NCI-H2029 (cell line): ENCODE measurements at places on chromosomes 13 and 19.

DNA sequence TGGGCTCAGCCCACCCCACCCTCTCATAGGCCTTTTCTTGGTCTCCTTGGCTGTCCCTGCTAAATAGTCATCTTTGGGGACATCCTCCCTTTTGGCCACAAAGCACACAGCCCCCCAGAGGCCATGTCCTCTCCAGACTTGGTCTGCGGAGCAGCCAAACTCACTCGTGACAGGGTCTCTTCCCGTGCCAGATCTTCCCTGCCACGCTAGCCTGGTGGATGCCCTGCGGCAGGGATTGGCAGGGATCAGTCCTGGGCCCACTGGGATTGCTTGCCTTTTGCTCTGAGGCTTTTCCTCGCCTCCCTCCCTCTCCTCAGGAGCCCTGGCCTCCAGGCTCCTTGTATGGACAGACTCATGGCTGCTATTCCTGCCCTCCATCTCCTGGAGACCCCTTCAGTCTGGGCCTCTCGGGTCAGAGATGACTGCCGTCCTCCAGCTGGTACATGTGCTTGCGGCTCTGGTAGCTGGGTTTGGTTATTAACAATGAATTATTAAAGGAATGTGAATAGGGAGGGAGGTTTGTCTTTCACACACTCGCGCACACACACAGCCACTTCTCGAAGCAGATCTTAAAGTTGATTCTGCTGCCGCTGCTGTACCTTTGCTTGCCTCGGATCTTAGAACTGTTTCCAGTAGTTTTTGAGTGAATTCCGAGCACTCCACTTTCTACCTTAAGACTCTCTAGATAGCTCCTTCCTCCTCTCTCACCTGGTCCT, 45.1 kb downstream of the NFIX start:
- DNase-seq = no peak

DNA sequence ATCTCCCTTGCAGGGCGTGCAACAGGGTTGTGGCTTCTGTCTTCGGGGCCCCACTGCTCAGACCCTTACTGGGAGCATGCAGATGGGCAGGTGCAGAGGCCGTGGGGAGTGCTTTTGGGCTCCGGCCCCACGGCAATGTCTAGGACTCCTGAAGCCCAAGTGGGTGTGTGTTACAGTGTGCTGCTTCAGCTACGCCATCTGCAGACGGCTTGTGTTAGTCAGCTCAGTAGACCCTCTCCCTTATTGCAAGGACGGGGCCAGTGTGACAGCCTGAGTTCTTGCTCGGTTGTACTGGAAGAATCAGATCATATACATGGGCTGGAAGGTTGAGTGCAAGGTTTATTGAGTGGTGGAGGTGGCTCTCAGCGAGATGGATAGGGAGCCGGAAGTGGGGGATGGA, 39.3 kb downstream of the DNAJC3 start:
- DNase-seq = no peak

GRCh38 chr13:40132249-40132648, 476.8 kb downstream of the COG6 start:
- no peak for DNase-seq

GRCh38 chr19:51456541-51457290, 1.5 kb downstream of the SIGLEC8 start:
- DNase-seq = no peak

DNA sequence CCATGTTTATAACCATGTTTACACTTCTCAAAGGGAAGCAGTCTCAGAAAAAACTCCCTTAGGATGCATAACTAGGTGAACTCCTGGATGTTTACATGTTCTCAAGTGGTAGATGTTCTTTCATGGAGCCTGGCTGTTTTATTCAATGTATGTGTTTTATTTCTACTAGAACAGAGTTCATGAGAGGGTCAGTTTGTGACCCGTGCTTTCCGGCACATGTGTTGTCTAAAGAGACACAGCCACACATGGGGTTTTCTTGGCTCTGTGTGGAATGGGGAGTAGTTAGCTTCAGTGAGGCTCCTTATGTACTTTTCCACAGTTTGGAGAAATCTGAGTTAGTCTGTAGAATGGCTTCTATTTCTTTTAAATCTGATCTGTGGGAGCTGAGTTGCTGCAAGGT, 60.9 kb downstream of the ATP8A2 start:
- DNase-seq = no peak

DNA sequence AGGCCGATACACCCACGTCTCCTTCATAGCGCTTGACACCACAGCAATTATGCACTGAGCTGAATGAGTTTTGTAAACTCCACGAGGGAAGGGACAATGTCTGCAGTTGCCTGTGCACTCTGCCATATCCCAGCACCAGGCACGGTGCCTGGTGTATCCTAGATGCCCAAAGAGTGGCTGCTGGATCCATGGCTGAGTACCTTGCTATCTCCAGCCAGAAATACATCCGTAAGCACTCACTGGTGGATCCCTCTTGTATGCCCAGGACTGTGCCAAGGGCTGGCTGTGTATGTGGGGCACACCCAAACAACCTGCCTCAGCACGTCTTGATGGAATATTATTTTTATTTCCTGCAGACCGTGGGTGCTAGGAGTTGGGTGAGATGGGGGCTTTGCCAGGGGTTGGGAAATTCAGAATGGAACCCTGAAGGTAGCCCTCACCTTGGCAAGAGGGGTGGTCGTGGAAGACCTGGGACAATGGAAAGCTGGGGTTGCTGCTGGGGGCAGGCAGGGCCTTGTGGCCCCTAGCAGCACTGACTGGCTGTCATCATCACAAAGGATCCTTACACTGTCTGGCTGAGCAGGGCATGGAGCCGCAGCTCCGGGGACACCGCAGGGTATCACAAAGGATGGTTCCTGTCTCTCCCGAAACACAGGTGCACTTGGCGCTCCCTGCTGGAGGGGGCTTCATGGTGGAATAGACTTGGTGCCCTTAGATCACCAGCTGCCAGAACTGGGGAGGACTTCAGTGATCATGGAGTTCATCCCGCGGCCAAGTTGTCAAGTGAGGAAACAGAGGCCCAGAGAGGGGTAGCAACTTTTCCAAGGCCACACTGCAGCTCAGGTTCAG, 131.3 kb downstream of the URI1 start:
- no peak for DNase-seq

GRCh38 chr13:73879346-73880015, 254.7 kb downstream of the KLF12 start:
- DNase-seq = no peak

- no peak for DNase-seq
Measured at GRCh38 chr13:39641645-39642044, 13.8 kb upstream of the COG6 start.

GRCh38 chr19:44746616-44746945, 1.9 kb upstream of the BCL3 start:
- DNase-seq = no peak

DNA sequence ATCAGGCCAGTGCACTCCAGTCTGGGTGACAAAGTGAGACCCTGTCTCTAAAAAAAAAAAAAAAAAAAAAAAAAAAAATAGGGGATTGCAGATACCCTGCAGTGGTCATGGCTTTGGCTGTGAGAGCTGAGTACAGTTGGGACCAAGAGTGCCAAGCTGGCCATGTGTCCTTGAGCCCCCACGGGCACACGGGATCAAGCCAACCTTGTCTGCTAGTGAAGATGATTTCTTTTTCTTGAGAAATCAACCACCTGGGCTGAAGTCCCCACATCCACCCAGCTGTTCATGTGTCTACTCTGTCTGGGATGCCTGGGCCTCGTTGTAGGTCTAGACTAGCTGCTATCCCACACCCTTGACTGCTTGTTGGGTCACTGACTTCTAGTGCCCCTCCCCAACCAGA, 34.0 kb downstream of the CERS4 start:
- no peak for DNase-seq

- no peak for DNase-seq
Measured at GRCh38 chr13:27053210-27053884, 118.3 kb downstream of the USP12 start.

DNA sequence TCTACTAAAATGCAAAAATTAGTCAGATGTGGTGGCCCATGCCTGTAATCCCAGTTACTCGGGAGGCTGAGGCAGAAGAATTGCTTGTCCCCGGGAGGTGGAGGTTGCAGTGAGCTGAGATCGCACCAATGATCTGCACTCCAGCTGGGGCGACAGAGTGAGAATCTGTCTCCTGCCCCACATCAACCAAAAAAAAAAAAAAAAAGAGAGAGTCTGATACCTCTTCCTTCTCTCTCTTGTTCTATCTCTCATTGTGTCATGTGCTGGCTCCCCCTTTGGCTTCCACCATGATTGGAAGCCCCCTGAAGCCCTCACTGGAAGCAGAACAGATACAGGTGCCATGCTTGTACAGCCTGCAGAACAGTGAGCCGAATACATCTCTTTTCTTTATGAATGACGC, 20.4 kb downstream of the CLEC11A start:
- DNase-seq = no peak

DNA sequence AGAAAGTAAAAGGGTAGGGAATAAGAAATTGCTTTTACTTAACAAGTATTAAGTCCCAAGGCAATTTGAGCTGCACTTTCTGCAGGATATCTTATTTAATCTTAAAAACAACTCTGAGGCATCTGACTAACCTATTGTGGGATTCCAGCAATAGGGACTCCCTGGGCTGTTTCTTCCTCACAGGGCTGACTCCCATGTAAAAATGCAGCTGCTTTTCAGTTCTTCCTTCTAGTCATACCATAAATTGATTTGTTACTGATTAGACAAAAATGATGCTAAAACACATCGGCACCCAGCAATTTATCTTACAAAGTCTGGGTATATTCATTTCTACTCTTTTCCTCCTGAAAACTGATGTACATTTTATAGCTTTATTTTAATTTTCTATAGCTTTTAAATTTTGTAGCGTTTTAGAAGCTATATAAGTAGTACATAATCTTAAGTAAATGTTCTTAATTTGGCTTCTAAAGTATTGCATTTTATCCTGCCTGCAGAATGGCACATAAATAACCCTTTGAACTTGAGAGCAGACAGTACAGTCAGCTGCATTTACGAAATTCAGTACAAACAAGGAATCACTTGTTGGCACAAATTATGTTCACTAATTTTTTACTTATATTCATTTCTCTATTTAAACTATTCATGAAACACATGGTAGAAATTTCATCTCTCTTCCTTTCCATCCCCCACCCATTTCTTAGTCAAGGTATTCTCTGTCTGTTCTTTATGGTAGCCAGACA, 102.4 kb upstream of the FRY start:
- DNase-seq = no peak

DNA sequence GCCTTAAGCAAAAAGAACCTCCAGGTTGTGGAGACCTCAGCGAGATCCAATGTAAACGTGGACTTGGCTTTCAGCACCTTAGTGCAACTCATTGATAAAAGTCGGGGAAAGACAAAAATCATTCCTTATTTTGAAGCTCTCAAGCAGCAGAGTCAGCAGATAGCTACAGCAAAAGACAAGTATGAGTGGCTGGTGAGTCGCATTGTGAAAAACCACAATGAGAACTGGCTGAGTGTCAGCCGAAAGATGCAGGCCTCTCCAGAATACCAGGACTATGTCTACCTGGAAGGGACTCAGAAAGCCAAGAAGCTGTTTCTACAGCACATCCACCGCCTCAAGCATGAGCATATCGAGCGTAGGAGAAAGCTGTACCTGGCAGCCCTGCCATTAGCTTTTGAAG, 58.5 kb downstream of the ARHGAP35 start:
- DNase-seq = no peak

DNA sequence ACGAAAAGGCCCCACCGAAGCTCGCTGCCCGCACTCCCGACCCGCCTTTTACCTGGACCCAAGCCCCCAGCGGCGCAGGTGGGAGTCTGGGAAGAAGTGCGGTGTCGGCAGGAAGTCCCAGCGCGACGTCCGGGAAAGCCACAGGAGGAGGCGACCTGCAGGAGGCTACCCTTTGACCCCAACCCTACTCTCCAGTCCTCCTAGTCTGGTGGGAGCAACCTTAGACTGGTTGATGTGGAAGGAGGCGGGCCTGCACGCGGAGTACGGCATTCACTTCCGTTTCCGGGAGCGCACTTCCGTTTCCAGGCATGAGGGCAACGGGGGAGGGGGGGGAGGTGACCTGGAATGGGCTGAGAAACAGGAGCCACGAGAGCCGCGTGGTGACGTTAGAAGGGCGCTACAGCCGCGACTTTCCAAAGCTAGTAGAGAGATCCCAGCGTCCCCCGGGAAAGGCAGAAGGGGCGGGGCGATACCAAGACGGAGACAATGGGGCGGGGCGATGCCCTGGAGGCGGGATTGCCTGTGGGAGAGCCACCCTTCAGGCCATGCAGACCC, 28.5 kb downstream of the ZNF266 start:
- no peak for DNase-seq

DNA sequence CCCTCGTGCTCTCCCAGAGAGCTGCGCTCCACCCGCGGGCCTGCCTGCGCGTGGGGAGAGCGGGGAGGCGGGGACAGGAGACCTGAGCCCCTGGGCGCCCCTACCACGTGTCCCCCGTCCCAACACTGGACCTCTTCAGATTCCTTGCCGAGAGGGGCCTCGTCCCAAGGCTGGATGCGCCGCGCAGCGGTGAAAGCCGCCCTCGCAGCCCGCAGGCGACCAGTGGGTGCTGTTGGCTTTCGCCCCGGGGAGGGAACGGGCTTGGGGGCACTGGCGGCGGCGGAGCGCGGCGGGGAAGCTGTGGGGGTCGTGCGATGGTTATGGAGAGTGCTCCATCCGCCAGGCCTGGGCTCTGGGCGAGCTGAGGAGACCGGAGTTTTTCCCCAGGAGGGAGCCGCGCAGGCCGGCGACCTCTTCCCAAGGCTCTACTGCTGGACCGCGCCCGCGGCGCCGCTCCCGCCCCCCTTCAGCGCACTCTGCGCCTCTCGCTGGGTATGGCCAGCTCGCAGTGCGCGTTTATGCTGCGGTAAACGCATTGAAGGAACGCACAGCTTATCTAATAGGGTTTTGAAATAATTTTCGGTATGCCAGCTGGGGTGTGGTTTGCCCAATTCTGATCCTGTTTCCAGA, 17.2 kb upstream of the RNF17 start:
- DNase-seq = no peak

DNA sequence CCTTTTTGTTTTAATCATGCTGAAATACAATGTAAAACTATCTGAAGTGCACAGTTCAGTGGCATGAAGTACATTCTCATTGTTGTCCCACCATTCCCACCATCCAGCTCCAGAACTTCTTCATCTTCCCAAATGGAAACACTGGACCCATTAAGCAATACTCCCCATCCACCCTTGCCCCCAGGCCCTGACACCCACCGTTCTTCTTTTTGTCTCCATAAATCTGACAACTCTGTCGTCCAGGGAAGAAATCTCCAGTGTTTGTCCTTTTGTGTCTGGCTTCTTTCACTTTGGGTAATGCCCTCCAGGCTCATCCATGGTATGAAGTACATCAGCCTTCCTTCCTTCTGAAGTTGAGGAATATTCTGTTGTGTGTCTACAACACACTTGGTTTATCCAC, 2.6 kb upstream of the SLC15A1 start:
- no peak for DNase-seq

- DNase-seq = peak; percentile 37
Measured at GRCh38 chr19:4556597-4557127, 2.8 kb downstream of the SEMA6B start.

- DNase-seq = no peak
Measured at GRCh38 chr19:28196961-28197360, 1016.0 kb downstream of the UQCRFS1 start.

DNA sequence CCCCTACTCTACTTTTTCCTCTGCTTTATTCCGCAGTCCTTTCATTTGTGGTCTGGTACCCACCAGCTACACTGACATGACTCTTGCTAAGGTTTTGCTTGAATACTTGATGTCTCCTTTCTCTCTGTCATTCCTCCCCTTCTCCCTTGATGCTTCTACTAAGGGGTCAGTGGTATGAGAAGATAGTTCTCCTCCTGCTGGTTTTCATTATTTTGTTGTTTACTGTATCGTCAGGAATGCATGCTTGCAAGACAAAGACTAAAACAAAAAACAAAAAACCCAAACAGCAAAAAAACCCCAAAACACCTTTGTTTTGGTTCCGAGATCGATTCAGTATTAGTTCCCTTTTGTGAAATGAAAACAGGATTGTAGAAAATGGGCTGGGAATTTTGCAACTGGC, 59.5 kb downstream of the PCCA start:
- no peak for DNase-seq

- no peak for DNase-seq
Measured at GRCh38 chr13:51956717-51957116, 54.5 kb downstream of the ATP7B start.
